NCI-H2029 (cell line): ENCODE measurements at places on chromosomes 6 and 20.
A peak's percentile ranks its signal among the peaks of the same experiment; 100 is the strongest.

DNA sequence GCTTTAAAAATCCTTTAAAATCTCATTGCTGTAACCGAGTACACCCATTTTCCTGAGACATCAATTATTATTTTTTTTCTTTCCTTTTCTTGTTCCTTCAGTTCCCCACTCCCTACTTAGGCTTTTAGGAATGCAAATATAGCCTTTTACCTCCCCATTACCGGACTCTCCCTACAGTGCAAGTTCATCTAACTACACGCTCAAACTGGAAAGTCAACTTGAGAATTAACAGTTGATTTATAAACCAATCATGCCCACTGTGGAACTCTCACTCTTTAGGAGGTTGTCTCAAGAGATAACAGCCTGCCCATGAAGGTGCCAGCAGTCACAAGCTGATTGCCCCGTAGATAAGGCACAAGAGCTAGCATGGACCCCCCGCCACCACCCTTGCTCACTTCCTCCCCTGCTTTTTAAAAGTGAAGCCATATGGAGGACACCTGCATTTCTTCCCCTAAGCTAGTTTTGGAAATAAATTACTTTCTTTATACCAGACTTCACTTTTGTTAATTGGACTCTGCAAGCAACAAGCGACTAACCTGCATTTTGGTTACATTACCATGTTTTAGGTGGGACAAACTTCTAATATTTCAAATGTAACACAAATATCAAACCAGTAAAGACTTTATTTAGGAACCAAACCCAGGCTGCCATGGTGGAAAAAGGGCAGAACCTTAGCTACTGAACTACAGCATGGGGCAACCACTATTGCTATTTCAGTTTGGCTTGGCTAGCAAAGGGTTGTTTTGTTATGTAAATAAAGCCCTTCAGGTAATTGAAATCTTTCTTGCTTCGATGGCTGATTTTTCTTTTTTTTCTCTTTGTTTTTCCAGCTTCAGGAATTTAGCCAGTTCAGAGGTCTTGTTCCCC is 34.9 kb downstream of the UBD start:
- no peak for DNase-seq

DNA sequence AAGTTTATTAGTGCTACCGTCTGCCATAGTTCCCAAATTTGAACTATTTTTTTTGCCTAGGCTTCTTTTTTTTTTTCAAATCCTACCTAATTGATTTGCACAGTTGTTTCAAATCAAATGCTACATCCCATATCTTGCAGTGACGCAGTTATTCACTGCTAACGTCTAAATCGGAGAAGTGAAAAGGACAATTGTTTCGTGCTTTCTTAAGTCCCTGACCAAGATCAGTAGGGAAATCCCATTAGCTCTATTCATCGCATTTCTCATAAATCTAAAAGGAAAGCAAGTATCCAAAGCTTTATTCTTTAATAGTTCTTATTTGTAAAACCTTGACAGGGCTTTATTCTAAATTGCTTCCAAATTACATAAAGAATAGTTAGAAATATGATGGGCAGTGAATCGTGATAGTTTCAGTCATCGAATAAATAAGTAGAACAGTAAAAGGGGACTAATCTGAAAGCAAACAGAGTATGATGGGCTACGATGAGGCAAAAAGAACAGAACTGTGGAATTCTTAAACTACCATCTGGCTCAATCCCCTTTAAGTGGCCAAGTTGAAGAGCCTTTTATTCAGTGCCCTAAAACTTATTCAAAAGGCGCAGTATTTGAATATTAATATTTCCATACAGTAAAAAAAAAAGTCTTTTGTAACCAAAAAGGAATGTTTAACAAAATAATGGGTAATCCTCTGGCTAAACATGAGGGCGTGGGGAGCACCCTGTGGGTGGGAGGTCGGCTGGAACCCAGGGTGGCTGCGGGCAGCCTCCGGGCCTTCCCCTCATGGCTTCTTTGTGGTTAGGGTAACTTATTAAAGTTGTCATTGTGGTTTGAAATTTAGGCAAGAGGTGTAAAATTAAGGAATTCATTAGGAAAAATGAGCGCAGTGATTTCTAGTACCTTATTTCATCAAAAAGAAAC is 3.0 kb upstream of the ARID1B start:
- no peak for DNase-seq

GRCh38 chr20:32527052-32527446 is 58.1 kb downstream of the NOL4L start:
- no peak for DNase-seq

DNA sequence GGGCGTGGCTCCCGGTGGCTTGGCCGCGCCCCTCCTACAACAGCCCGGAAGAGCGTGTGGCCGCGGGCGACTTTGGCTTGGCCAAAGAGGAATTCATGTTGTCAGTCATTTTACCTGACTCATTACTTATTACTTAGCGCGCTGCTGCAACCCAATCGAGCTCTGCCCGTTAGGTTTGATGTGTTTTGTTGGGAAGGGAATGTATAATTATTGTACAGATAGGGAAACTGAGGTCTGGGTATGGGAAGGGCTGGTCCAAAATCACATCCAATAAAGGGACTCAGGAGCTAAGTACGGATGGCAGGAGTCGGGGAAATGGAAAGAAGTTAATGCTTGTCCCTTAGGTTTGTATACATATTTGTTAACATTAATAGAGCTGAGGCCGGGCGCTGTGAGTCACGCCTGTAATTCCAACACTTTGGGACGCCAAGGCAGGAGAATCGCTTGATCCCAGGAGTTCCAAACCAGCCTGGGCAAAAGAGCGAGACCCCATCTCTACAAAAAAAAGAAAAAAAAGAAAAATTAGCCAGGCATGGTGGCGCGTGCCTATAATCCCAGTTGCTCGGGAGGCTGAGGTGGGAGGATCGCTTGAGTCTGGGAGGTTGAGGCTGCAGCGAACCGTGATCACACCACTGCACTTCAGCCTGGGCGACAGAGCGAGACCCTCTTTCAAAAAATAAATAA is 639 bp upstream of the ZNF335 start:
- DNase-seq, result no peak

DNA sequence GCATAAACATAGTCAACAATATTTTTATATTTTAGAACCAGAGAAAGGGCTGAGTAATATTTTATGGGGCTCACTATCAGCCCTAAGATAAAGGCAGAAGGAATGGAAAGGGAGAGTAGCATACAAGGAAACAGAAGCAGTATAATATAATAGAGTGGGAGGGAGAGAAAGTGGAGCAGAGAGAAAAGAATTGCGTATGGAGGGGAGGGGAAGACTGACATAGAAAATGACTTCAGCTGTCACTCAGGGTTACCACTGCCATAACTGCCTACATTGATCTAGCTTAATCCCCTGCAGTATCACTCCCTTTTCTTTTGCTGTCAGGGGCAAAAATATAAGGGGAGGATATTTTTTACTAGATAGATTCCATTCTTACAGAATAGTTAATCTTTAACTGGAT is 1133.5 kb upstream of the MAP3K7 start:
- DNase-seq, result no peak

DNA sequence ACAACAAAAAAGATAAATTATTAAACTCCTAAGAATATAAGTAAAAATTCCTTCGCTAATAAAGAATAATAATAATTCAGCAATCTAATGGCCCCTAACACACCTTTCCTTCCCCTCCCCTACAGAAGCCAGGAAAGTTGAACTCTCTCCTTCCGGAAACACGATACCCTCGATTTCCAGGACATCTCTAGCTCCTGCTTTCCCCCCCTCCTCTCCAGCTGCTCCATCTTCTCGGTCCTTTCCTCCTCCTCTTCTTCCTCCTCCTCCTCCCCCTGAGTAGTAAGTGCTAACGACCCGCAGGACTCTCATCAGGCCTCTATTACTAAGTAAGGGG is 603 bp downstream of the TASP1 start:
- DNase-seq, result peak; percentile 9

DNA sequence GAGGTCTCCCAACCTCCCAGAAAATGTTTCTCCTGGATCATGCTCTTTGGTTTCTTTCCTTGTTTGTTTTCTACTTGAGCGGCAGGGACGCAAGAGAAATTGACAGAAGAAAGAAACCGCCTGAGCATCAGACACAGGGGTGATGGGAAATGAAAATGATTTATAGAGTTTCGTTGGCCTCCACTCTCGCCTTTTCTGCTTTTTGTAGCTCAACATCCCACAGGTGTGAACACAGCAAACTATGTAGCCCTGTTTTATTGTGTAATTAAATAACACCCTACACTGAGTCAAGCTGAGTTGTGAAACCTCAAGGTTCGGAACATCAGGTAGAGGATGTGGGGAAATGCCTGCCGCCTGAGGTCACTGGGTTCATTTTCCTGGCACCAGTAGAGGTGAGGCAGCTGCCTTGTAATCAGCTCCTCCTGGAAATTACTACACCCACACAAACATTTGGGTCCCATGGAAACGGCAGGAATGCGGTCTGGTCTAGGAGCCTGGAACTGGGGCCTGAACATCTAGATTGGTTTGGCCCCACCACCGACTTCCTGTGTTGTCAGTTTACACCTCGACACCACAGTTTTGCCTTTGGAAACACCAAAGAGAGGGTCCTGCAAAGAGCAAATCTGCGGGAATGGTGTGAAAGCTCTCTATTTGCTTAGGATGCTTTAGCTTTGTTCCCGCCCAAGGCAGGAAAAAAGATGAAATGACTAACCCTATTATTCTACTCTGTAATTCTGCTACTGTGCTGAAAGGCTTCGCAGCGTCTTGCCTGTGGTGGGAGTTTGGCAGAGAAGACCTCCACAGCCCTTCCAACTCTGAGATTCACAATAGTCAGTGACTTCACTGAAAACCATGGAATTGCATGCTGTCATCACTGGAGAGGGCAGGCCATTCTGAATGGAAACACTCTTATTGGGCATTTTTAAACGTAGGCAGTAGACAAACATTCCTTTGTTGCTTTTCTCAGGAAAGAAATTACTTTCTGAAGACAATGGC is 53.0 kb downstream of the ADAT2 start:
- no peak for DNase-seq

DNA sequence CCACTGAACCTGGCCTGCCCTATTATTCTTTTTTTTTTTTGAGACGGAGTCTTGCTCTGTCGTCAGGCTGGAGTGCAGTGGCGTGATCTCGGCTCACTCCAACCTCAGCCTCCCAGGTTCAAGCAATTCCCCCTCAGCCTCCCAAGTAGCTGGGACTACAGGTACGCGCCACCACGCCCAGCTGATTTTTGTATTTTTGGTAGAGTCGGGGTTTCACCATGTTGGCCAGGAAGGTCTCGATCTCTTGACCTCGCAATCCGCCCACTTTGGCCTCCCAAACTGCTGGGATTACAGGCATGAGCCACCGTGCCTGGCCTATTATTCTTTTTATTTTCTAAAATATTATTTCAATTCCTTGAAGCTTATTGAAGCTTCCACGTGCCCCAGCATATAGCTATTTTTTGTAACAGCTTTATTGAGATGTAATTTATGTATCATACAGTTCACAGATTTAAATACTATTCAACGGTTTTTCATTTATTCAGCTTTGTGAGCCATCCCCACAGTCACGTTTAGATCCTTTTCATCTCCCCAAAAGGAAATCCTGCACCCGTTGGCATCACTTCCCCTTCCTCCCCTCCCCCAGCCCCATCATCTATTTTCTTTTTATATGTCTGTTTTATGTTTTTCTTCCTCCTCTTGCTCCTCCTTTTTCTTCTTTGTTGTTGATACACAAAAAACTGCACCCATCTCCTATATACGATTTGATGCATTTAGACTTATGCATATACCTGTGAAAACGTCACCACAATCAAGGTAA is 13.5 kb upstream of the MDFI start:
- no peak for DNase-seq

- DNase-seq, result no peak
Observed at GRCh38 chr6:42488129-42488528, 36.4 kb upstream of the TRERF1 start.

GRCh38 chr6:43791745-43792422 is 21.9 kb downstream of the VEGFA start:
- DNase-seq, result no peak

DNA sequence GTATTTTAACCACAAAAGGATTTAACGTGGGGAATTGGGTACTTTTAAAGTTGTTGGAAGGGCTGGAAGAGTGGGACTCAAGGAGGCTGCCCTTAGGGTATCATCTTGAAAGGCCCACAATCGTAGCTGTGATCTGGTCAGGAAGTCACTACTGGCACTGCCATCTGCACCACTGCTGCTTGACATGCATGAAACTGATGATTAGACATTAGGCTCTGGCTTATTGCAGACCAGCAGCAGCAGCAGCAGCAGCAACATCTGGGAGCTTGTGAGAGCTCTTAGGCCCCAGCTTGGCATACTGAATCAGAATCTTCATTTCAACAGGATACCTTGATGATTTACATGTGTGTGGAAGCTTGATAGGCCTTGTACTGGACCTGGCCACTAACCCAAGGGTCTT is 68.6 kb downstream of the PHF20 start:
- no peak for DNase-seq

DNA sequence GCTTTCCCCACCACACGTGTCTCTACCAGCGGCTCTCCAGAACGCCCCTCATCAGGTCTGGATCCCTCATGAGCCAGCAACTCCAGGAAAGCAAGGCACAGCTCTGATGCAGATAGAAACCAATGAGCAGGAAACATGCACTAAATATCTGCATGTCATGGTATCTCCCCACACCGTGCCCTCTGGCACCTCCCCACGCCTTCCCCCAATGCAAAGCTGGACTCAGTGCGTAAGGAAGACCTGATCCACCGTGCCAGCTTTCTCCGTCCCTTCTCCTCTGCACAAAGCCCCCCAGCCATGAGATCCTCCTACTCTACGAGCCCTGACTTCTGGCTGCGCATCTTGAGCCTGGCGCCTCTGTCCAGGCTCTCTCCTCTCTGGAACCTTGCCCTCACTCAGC is 9.4 kb downstream of the PDE10A start:
- no peak for DNase-seq
